Central memory CD4-positive, alpha-beta T cell (primary cell): ENCODE measurements at places on chromosomes 13 and 19.

DNA sequence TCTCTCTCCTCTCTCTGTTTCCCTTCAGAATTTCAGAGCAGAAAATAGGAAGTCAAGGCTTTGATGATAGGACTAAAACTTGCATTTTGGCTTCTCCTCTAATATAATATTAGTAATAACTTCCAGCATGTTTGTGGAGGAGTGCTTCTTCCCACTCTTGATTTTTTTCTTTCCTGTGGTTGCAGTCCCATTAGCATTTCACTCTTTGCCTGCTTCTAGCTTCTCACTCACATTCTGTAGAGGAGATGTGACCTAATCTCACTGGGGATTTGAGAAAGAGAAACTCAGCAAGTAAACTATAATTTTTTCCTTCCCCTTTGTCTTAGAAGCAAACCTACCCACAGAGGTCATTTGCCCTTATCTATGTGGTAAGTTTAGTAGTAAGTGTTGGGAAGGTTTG is 169.4 kb upstream of the HTR2A start:
- DNase-seq = no peak

DNA sequence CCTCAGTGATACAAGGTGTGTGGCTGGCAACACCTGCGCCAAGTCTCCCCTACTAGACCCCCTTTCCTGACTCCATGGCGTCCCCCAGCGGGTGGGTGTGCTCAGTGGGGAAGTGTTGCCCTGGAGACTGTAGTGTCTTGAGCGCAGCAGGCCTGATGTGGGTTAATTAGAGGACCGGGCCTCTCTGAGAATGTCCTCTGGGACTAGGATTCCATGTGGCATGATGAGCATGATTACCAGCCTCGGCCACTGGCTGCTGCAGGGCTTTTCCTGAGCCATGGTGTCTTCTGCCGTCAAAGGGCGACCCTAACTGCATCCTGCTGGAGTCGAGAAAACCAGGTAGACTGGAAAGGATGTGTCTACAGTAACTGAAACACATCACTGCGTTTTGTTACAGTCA is 28.1 kb downstream of the MICOS13 start:
- no peak for DNase-seq

DNA sequence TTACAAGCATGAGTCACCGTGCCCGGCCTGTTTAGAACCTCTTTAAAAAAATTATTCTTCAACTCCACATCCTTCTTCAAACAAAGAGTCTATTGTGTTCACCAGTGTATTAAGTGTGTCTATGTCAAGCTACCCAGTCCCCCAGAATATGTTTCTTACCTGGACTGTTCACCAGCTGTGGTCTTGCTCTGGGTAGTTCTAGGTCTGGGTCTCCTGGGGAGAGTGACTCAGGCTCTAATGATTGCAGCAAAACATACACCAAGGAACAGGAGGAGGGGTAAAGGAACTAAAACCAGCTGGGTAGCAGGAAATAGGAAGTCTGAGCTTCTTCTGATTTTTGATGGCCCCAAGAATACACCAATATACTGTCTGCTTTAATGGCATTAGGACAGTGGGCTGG is at the start of gene FPR1:
TSS of gene FPR1 (minus strand) at position 224 of the 400 bp plus-strand sequence. CDS start 4,884 bp downstream, outside the sequence.
- DNase-seq = no peak

DNA sequence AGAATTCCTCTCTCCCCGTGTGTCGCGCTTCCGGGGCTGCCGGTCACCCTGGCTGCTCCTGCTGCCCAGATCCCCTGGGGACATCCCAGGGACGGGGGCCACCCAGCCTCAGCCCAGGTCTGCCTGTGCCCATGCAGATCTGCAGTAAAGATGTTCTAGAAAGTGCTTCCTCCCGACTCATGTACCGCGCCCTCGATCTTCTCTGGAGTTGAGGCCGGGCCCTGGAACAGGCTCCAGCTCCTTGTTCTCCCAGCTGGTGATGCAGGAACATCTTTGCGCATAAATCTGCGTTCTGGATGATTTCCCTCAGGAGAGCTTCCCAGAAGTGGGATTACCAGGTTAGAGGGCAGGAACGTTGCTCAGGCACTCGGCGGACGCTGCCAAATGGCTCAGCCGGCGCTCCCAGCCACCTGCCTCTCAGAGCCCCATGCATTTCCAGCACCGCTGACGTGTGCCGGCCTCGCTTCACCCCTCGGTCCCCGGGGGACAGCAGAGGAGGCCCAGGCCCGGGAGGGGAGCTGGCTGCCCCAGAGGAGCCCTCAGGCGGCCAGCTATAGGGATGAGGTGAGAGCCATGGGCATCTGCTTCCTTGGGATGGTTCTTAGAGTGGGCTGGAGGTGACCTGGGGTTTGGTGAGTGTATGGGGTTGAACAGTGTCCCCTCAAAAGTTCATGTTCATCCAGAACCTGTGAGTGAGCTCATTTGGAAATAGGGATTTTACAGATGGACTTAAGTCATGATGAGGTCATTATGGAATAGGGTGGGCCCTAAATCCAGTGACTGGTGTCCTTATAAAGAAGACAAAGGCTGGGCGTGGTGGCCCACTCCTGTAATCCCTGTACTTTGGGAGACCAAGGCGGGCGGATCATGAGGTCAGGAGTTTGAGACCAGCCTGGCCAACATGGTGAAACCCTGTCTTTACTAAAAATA is 42.6 kb downstream of the CRTC1 start:
- no peak for DNase-seq

DNA sequence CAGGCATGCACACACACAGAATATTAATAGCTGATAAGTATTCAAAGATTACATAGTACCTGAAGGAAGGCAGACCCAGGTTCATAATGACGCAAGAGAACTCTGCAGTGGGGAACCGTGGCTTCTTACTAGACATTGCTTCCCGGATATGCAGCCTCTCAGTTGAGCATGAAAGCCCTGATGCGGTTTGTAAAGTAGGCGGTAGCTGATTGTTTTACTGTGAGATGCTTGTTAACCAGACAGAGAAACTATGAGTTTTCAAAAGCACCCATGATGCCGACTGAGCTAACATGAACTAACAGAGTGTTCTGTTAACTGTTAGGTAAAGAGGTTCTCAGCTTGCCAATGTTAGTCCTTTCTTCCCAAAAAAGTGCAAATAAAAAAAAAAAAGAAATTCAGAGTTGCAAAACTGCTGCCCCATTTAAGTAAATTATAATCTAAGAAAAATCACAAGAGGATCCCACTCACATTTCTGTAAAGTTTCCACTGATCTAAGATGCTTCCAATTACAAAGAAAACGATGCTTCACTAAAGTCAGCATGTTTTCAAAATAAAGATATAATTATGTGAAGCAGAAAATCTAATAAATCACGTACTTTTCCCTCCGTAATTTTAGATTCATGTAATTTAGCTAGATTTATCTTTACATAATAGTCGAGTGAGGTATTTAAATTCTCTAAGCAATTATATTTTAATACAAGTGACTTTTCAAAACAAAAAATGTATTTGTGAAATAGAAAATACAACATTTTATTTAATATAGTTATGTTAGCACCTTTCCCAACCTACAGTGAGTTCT is 2.2 kb downstream of the FLT1 start:
- peak; percentile 59 for DNase-seq

GRCh38 chr13:95440441-95441088 is 112.0 kb upstream of the CLDN10 start:
- DNase-seq = no peak

DNA sequence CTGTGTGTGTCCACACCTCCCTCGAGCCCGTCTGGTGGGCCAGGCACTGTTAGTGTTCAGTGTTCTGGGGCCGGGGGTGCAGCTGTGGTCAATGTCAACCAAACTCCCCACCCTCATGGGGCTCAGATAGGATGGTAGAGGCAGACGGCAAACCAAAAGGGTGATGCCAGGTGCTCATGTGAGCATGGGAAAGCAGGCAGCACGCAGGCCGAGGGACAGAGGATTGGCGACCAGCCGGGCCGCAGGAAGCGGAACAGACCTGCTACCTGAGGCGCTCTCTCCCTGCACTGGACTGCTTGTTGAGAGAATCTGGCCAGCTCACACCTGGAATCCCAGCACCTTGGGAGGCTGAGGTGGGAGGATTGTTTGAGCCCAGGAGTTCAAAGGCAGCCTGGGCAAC is 29.1 kb downstream of the DHX34 start:
- no peak for DNase-seq

GRCh38 chr19:53511933-53512374 is 26.0 kb upstream of the ZNF331 start:
- peak; percentile 27 for DNase-seq

DNA sequence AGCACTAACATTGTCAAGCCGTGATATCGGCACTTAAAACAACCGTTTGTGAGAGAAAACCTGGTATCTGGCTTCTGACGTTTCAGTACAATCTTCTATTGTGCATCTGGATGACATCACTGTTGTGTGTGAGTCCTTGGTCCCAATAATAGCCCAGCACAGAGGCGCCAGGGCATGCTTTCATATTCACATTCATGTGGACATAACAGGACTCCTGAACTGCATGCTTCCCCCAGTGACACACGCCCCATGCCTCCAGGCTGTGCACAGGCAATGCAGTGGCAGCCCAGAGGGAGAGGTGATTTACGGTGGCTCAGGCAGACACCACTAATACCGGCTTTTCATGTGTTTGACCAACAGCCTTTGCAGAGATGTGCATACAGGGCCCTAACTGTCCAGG is 58.1 kb downstream of the MRPL57 start:
- DNase-seq = no peak

DNA sequence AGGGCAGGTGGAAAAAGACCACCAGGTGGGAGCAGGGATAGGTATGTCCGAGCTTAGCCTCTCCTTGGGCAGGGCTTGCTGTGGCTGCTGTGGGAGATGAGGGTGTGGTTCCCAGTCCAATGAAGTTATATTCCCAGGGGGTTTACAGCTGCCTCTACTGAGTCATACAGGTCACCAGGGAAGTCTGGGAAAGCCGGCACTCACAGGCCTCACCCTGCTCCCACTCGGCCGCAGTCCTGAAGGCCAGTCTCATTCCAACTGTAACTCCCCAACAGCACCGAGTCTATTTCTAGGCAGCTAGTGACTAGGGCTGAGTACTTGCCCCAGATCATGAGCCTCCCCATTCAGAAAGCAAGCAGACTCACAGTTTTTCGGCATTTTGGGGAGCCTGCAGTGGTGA is 77.1 kb downstream of the FNDC3A start:
- no peak for DNase-seq

DNA sequence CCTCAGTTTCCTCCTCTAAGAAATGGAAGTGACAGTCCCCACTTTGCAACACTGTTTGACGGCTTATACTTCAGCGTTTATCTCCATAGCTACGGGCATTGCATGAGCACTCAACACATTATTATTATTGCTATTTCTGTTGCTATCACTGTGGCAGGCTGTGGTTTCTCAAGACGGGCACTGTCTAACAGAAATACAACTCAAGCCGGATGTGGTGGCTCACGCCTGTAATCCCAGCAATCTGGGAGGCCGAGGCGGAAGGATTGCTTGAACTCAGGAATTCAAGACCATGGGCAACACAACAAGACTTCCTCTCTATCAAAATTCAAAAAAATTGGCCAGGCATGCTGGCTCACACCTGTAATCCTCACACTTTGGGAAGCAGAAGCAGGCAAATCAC is 4.9 kb upstream of the ZSWIM4 start:
- peak; percentile 40 for DNase-seq

DNA sequence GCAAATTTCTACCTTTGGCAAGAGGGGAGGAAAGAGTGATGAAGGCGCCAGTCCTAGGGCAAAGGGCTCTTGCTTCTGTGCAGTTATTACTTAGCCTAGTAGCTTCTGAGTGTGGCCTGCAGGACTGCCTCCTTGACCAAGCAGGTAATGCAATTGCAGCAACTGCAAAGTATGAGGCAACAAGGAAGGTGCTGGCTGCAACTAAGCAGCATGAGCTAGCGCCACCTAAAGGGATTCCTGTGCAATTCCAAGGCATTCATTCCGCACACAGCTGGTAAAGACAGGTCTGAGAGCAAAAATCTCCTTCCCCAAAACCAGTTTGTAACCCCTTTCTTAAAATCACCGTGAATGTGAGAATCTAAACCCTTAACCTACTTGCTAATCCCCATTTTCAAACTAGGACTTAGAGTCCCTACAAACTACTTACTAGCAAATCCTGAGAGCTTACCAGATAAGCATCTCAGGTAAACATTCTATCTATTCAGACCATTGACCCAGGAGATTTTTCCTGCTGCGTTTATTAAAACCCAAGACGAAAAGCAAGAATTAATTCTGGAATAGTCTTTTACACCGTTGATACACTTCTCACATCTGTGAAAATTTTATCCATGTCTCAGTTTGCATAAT is 62.9 kb downstream of the DCT start:
- DNase-seq = no peak

DNA sequence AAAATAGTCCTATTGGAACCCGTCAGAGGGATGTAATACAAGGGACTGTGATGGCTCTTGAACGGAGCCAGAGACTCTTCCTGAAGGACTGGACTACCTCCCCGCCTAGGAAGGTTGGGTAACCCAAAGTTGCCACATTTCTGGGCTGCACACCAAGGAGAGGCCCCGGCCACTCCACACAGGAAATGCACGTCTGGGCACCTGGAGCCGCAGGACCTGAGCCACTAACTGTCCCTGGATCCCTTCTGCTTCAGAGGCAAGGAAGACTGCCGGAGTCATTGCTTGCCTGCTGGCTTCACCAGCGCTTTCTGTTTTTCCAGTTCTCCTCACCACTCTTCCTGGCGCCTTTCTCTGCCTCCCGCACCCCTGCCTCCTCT is 1.2 kb upstream of the FLT1 start:
- DNase-seq = no peak

GRCh38 chr19:46931202-46931601 is 70.4 kb downstream of the ARHGAP35 start:
- DNase-seq = no peak

- no peak for DNase-seq
These were observed 49.0 kb upstream of the POMP start for GRCh38 chr13:28609926-28610325.

DNA sequence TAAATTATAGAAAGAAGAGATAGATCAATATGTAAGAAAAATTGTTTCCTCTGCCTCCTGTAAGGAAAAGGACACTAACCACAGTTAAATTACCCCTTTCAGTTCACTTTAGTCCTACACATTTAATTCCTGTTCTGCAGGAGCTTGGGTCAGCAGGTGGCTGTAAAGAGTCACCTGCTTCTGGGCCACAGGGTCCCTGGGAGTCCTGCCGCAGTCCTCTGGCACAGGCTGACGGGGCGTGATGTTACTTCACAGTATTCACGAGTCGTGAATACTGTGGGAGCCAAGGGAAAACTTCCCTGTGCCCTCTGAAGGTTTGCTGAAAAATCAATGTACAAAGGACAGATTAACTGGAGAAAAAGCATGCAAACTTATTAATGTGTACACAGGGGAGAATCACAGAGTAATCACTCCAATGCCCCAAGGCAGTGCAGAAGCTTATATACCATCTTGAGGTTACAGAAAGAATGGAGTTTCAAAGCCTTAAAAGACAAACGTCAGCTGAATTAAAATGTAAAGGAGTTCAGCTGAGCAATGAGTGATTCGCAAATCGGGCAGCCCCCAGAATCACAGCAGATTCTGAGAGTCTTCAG is 125.8 kb upstream of the TMTC4 start:
- DNase-seq = no peak

- DNase-seq = no peak
These were observed 169.0 kb upstream of the UFM1 start for GRCh38 chr13:38180670-38181069.

GRCh38 chr13:51134763-51135365 is 23.8 kb upstream of the C13orf42 start:
- no peak for DNase-seq

- DNase-seq = no peak
These were observed 48.4 kb downstream of the SERP2 start for GRCh38 chr13:44421853-44422525.

GRCh38 chr13:101942038-101942437 is 459.8 kb downstream of the FGF14 start:
- DNase-seq = no peak
